ENCODE measurements at places on chromosomes 3 and 15. TPM values are rescaled to one million over a fixed set of nuclear protein-coding genes. Genes with fewer than 3 reads are reported as not detected.

ACTC1 gene
- total RNA-seq, result not detected

- H3K27me3 ChIP-seq, result no peaks in the 10 kb centered on the region
- no peaks in the 10 kb centered on the region for H3K36me3 ChIP-seq
- no peak overlapping the region for H3K27ac ChIP-seq
- no peaks in the 10 kb centered on the region for H3K4me1 ChIP-seq
These were observed 42.3 kb downstream of the KCNH8 start for GRCh38 chr3:19190602-19191001.

IMPG2 gene
- 0.02 TPM for total RNA-seq

- DNase-seq, result peak; percentile 39
These were observed 20.6 kb downstream of the MYH15 start for GRCh38 chr3:108489776-108490175.

GRCh38 chr3:164224126-164224525, 854.2 kb downstream of the SI start:
- no peaks in the 10 kb centered on the region for H3K36me3 ChIP-seq
- H3K4me3 ChIP-seq, result no peak overlapping the region
- H3K27me3 ChIP-seq, result no peaks in the 10 kb centered on the region
- no peak overlapping the region for H3K27ac ChIP-seq

ZNF620 gene
- 16.3 TPM for total RNA-seq

Measured in HepG2 (cell line).